Daoy (cell line): ENCODE measurements at places on chromosomes 6 and 20.

DNA sequence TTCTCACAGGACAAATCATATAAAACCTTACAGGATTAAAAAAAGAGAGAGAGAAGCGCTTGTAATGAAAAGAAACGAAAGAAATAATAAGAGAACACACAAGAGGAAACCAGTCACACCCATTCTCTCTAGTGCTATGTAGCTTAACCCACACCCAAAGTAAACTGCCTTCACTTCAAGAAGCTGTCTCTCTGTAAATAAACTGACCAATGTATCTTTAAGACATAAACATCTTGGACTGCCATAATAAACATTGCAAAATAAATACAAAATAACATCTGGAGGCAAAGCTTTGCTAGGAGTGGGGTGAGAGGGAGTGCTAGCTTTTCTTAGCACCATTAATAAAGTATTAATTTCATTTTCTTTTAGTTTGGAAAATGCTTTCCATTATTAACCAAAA is 61.6 kb upstream of the RNF146 start:
- DNase-seq: no peak

GRCh38 chr20:43669332-43669731 is 2.4 kb downstream of the MYBL2 start:
- DNase-seq: peak; percentile 82

DNA sequence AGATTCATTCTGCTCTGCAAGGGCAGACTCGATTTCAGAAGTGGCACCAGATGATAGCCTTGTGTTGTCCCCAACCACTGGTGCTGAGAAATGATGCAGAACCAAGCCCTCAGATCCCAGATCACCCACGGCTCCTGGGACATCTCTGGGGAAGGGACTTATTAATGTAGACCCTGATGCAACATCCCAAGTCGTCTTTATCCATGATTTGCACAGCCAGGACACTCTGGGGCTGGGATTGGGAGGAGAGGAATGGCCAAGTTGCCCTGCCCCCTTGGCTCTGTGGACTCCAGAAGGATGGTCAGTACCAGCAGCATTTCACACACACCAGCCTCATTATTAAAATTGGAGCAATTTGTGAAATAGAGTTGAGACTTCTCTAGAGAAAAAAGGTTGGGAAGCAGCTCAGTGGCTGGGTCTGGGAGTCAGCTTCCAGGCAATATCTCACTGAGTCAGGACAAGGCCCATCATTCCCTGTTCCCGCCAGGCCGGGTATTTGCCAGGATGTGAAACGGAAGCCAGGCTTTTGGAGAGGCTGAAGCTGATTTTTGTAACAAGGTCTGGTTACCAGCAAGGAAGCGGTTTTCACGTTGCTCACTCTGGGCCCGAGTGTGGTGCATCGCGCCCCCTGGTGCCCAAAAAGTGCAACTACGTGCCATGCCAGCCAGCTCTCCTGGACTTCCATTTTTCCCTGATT is 67.4 kb downstream of the ZBTB2 start:
- peak; percentile 95 for DNase-seq

GRCh38 chr6:38015341-38015740 is 195.8 kb downstream of the ZFAND3 start:
- no peak for DNase-seq

DNA sequence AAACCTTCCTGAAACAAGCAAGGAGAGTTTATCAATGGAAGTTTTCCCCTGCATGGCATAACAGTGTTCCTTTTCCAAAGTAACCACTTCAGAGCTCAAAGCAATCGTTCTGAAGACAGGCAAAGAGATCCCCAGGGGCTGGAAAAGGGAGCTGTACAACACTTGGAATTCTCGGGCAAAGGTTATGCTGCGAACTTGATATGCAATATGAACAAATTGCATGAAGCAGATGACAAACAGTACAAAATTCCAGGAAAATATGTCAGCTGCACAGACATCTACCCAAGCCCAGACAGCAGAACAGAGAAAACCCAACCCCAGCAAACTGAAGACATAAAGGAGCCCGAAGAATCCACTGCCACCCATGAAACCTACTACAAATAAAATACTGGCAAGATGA is 18.4 kb downstream of the POPDC3 start:
- no peak for DNase-seq

- DNase-seq: peak; percentile 7
Measured at GRCh38 chr6:119390247-119390793, 40.8 kb upstream of the MAN1A1 start.
